ENCODE measurements at places on chromosomes 5 and 9.

DNA sequence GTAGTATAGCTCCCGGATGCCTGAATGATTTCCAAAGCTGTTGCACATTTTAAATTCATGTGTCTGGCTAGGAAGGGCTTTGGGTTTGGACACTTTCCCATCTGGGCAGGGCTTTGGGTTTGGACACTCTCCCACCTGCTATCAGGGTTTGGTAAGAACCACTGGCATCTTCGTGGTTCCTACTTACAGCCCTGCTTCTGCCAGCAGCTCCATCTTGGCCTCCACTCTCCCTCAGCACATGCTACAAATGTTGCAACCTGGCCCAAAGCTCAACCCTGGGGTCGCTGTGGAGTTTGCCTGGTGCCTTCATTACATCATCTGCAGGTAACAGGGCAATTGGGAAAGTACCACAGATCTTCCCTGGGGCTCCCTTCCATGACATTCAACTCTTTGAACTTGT is 3.5 kb downstream of the TMCO6 start:
- no peak for DNase-seq

DNA sequence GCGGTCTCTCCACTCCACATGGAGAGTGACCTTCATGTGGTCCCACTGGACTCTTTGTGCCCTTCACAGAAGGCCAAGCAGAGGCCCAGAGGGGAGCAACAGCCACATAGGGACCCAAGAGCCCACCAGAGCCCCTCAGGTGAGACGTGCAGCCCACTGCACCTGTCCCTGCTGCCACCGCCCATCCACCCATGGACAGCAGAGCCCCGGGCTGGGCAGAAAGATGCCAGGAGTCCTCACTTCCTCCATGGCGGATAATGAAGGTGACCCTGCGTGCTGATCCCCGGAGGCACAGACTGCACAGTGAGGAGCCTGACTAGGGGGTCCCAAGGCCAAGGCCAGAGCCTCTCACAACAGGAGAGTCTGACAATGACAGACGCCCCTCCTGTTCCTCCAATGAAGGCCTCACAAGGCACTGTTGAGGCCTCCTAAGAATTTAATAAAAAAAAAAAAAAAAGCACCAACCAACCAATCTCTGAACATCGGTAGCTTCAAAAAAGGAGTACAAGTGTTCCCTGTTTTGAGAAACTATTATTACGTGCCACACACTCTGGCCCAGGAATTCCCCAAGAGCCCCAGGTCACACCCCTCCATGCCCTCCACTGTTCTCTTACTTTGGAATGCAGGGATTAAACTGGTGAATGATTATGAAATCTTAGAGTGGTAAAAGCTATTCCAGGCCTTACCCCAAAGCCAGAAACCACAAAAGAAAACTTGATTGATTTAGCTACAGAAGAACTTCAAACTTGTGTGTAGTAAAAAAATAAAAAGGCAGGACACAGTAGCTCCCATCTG is 2.8 kb upstream of the PPP1R26 start:
- DNase-seq = peak; percentile 4

DNA sequence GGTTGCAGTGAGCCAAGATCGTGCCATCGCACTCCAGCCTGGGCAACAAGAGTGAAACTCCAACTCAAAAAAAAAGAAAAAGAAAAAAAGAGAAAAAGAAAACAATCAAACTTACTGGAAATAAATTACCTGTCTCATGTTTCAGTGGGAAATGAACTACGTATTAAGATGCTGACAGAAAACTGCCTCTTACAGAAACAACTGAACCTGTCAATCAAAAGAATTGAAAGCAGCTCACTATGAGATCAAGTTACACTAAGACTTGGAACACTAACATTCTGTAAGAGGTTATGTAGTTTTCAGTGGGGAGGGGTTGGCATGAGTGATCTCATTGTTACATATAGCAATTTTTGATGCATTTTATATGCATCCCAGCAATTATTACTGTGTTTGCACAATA is 64.4 kb upstream of the SPATA31E1 start:
- no peak for DNase-seq

- no peak for DNase-seq
Measured at GRCh38 chr5:73945505-73945904, 319.5 kb downstream of the ARHGEF28 start.

DNA sequence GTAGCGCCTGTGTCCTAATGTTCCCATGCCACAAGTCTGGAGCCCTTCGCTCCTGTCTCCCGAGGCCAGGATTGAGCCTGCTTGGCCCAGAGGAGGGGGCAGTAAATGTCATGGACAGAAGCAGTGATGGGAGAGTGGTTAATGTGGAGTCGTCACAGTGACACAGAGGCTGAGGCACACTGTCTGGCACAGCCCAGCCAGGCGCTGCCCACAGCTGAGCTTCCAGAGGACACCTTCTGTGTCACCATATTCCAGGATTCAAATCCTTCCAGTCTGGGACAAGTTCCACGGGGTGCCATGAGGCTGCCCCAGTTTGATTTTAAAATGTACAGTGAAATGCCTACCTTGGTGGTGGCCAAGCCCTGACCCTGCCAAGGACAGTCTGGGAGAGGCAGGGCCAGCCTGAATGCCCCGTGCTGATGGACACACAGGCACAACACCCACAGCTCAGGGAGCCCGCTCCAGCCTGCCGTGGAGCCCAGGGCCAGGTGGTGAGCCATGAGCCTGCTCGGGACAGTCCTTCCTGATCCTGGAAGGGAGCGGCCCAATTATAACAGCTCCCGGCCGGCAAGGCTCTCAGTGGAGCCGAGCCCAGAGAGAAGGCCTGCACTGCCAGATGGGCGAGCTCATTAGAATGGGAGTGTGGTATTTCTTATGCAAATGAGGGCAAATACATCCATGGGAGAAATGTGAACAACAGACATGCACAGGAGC is 99.1 kb upstream of the RUFY1 start:
- DNase-seq = no peak

GRCh38 chr5:56426693-56427092 is 193.6 kb upstream of the ANKRD55 start:
- DNase-seq = no peak

DNA sequence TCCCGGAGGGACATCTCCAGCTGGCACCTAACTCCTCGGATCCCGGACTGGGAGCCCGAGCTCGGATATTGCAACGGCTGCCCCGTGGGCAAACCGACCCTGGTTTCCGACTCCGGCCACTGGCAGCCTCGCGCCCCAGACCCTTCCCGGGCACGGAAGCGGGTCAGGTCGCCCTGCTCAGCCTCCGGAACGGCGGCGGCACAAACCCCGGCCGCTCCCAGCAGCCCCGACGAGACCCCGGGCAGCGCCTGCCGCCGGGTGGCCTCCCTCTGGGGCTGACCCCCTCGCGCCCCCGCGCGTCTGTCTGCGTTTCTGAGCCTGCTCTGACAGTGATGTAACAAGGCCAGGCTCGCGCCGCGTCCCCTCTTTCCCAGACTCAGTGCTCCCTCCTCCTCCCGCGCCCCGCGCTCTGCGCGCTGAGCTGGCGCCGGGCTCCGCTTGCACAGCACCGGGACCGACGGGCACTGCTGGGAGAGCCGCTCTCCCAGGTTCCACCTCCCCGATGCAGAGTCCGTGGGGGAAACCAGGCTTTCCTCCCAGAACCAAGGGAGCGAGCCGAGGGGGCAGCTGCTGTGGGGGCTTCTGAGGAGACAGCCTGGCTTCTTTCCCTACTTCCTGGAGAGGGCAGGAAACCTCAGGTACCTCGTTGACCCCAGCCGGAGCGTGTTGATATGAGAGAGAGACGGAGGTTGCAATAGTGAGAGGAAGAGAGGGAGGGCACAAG is at the start of gene TMEM215:
Gene TMEM215, plus strand, starts transcription at position 373 of the 724 bp plus-strand sequence. CDS start 644 bp downstream, outside the sequence.
- no peak for DNase-seq

DNA sequence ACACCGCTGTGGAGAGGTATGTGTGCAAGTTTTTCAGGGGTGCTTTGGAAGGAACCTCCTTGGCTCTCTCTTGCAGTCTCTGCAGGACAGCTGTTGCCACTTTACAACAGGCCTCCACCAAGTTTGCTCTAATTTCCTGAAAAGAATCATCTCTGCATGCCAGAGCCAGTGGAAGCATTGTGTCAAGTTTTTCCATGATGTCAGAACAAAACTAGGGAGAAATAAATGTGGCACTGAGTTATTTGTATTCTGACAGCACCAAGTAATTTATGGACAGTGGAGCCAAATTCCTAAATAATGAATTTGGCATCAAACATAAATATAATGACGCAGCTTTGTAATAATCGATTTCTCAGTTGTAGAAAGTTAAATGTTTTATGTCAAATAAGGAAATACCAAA is 146.9 kb downstream of the KIAA0825 start:
- peak; percentile 59 for DNase-seq

GRCh38 chr5:92769978-92770377 is 811.0 kb downstream of the NR2F1-AS1 start:
- DNase-seq = no peak

DNA sequence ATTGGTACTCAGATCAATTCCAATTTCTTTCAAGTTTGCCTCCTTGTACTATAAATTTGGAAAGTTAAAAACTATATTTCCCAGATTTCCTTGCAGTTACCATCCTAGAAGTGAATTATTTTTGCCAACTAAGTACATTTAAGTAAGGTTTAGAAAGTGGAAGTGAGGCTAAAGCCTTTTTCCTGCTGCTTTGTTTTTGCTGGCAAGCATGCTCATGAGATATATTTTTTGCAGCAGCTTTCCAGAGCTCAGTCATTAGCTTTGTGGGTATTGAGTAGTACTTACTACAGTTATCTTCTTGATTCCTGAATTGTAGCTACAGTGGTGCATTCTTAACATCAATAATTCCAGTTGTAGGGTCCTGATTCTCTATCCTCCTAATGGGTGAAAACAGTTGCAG is 3.5 kb upstream of the BTF3 start:
- DNase-seq = no peak

DNA sequence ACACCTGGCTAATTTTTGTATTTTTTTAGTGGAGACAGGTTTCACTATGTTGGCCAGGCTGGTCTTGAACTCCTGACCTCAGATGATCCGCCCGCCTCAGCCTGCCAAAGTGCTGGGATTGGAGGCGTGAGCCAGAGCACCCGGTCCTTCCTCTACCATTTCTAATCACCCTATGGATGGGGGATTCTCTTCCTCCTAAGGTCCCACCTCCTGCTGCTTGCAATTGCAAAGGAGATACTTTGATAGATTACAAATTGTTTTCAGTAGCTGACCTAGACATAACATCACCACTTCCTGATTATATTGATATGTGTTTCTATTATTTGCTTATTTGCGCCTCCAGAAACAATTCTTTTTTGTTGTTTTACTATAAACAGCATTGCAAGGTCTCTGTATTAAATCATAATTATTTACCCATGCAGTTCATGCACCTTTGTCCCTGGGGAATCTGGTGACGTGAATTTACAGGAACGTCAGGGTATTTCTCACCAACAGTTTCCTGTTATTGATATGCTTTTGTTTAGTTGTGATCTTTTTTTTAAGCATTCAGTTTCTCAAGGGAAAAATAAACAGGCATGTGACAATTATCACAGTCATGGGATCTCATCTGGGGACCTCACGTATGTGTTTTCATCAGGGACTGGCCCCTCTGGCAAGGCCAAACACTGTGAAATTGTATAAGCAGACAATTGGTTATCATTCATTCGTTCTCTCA is 43.2 kb downstream of the ESM1 start:
- DNase-seq = no peak

DNA sequence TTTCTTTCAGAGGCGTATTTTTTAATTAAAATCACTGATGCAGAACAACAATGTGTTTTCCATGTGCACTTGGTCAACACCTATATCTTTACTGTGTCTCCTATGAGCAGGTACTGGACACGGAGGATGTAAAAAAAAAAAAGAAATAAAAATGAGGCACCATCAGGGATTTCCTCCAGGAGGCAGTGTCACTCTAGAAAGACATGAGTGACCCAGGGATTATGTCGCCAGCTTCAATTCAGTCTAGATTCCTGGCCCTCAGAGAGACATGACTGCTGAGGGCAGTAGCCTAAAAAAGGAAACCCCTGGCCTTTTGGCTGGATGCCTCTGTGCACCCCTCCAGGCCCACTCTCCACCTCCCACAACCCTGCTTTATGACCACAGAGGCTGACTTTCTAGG is 18.3 kb upstream of the IL33 start:
- no peak for DNase-seq

GRCh38 chr5:128477944-128478343 is 60.1 kb downstream of the FBN2 start:
- no peak for DNase-seq

DNA sequence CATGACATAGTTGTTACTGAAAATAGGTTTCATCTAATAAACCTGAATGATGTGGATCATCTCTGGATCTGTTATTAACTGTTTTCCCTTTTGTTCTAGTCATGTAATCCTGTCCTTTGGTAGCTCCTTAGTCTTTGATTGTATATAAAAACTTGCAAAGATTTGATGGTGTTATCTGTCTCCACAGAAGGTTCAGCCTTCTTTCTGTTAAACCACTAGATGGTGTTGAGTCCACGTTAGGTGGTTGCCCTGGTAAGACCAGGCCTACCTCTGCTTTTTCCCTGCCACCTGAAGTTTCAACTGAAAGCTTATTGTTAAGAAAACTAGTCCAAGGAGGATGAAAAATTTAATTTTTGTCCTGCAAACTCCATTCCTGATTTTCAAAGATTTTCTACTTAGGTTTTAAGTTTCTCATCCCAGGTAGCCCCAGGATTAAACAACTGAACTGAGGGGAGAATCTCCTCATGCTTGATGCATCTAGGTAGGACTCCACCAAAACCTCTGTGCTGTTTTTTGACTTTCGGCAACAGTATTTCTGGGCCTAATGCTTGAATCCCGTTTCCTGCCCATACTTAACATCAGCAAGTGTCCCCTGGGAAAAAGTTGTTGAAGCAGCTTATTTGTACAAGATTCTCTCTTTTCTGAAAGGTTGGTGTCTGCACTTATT is 68.5 kb downstream of the RICTOR start:
- no peak for DNase-seq

GRCh38 chr5:109630093-109630492 is 59.6 kb upstream of the MAN2A1 start:
- DNase-seq = peak; percentile 8

GRCh38 chr5:3033033-3033755 is 281.7 kb upstream of the IRX2 start:
- DNase-seq = no peak

- no peak for DNase-seq
Measured at GRCh38 chr5:143922718-143923117, 110.8 kb downstream of the HMHB1 start.

- DNase-seq = no peak
Measured at GRCh38 chr9:119873877-119874276, 504.6 kb upstream of the BRINP1 start.

- no peak for DNase-seq
Measured at GRCh38 chr5:39119404-39120051, 45.3 kb upstream of the RICTOR start.

DNA sequence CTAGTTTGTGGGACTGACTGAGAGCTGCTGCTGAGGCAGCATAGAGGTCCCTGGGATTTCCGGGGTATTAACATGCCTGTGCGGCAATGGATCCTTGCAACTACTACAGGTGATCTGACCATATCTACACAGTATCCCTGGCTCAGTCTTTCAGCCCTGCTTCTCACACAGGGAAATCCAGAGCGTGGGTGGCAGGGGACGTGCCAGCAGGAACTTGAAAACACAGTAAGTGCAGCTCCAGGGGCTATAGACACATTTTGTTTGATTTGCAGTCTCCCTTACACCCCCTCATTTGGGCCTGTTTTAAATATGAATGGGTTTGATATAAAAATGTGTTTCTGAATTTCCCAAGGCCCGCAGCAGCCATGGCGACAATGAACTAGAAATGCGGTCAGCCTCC is 209.5 kb downstream of the DCP2 start:
- no peak for DNase-seq

- DNase-seq = no peak
Measured at GRCh38 chr9:127848756-127849504, 5.5 kb downstream of the ENG start.
